ENCODE measurements at places on chromosomes 5 and 9. TPM values are rescaled to one million over a fixed set of nuclear protein-coding genes. Genes with fewer than 3 reads are reported as not detected.

- no peak for DNase-seq
Measured at GRCh38 chr9:71977003-71977402, 65.6 kb downstream of the C9orf85 start.

DNA sequence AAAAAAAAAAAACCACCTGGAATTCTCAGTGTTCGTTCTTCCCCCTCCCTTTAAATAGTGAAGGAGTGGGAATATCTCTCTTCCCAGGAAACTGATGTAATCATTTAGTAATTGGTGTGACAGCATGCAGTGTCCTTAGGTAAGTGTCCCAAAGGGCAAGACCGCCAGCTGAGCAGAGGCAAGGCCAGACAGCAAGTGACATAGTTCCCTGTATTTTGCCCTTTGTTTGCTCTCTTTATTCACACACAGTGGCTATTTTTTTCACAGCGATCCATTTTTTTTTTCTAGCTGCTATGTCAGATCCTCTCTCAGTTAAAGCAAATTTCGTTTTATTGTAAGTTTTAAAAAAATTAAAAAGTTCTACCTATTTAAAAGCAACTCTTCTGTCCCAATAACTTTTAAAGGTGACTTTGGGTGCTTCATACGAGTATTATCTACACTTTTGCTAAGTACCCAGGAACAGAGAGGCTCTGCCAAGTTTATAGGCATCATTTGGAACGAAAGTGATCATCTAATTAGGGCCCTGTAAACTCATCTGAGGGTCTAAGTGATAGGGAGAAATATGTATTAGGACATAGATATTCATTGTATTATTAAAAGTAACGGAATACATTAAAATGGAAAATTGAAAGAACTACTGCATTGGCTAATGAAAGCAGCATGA is 98.2 kb upstream of the ALDH1A1 start:
- no peak for DNase-seq

DNA sequence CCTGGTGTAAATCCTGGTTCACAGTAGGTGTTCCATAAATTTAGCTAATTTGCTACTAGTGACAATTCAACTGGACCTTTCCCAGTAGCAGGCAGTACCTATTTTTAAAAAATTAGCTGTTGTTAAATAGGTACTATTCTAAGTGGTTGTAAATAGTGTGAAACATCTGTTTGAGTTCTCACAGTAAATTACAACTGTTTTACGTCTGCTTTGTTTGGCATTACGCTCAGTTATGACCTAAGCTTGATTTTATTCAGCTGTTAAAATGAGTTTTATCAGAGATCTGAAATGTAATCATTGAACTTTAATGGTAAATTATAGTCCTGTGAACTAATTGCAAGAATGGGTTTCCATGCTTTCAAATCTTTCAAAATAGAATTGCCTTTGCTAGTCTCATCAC is 93.9 kb downstream of the GPBP1 start:
- DNase-seq = no peak

GRCh38 chr5:172664681-172665541 is 23.8 kb downstream of the NEURL1B start:
- DNase-seq = no peak

- DNase-seq = no peak
Measured at GRCh38 chr9:34591917-34592866, 2.7 kb upstream of the CNTFR start.

- no peak for DNase-seq
Measured at GRCh38 chr9:119368179-119368578, 1.1 kb downstream of the BRINP1 start.

GRCh38 chr9:68728731-68729130 is 23.7 kb downstream of the PIP5K1B start:
- no peak for DNase-seq

Gene C9
- not detected for total RNA-seq

Gene TDRD7
- total RNA-seq = 8.7 TPM

Data from Right ventricle myocardium inferior (tissue), 1 donor.